ENCODE measurements at places on chromosomes 4 and X. TPM values are rescaled to one million over a fixed set of nuclear protein-coding genes. Genes with fewer than 3 reads are reported as not detected.
A peak's percentile ranks its signal among the peaks of the same experiment; 100 is the strongest.

Gene STATH
- total RNA-seq = not detected

Gene CT83
- total RNA-seq = not detected

- no peaks in the 10 kb centered on the region for H3K36me3 ChIP-seq
- H3K27ac ChIP-seq = peak overlapping the region; percentile 61
- no peak overlapping the region for H3K4me3 ChIP-seq
- H3K4me1 ChIP-seq = peaks cover 3% of the 10 kb centered on the region
Measured at GRCh38 chr4:151174784-151175183, 75.4 kb downstream of the RPS3A start.

DNA sequence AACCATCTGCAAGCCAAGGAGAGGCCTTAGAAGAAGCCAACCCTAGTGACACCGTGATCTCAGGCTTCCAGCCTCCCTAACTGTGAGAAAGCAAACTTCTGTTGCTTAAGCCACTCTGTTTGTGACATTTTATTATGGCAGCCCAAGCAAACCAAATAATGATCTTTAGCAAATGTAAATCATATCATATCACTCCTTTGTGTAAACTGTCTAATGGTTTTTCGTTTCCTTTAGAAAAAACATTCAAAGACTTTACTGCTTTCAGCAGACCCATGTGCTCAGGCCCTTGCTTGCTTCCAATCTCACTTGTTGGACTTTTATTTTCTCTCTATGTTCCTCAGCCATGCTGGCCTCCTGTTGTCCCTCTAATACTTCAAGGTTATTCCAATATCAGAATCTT, 192.2 kb upstream of the HS3ST1 start:
- no peak overlapping the region for H3K4me3 ChIP-seq
- DNase-seq = no peak
- H3K4me1 ChIP-seq = no peaks in the 10 kb centered on the region

Gene HPSE
- 10.2 TPM for total RNA-seq

Gene PCDH11X
- 3.6 TPM for total RNA-seq

Gene CWH43
- not detected for total RNA-seq

DNA sequence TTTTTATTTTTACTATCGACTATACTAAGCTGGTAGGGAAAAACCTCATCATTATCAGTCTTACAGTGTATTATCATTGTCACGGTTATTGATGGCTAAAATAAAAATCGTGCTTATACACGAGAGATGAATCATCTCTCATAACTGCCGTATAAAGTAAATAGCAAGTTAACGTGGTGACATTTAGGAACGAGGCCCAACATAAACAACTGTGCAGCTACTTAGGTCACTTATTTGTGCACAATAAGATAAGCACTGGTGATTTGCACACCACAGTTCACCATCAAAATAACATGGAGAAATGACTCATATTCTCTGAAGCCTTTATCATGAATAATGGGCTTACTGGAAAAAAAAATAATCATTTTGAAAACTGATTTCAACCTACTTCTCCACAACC, 482.0 kb upstream of the TENM3 start:
- no peaks in the 10 kb centered on the region for H3K4me1 ChIP-seq
- H3K4me3 ChIP-seq = no peak overlapping the region
- no peak for DNase-seq
- no peaks in the 10 kb centered on the region for H3K27me3 ChIP-seq
- no peak overlapping the region for H3K27ac ChIP-seq

DNA sequence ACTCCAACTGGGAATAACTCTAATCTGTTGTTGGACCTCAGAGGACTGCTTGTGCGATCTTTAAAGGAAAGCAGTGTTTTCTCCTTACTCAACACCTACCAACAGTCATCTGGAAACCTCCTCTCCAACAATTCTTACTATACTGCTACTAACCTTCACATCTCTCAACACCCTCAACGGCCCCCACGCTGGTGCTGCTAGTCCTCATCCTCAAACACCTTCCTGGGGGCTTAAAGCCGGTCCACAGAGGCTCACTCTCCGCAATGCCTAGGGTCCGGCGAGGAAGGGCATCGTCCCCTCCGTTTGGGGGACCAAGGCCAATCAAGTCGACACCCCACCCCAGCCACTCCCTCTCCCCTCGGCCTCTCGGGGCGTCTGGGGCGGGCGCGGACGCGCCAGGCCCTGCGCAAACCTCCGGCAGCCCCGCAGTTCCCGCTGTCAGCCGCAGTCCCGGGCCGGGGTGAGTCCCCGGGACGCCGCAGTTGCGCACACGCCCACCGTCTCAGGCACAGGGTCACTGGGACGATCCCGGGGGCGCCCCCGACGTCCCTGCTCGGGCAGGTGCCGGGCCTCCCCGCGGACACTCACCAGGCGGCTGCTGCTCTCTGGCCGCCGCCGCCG, 418 bp downstream of the TAB3 start:
- H3K4me3 ChIP-seq = peak overlapping the region; percentile 75
- peak overlapping the region; percentile 91 for H3K27ac ChIP-seq
- H3K4me1 ChIP-seq = no peaks in the 10 kb centered on the region
- H3K27me3 ChIP-seq = no peaks in the 10 kb centered on the region

Gene MAB21L2
- not detected for total RNA-seq

Gene EVC
- total RNA-seq = 38.0 TPM

Gene PSAPL1
- not detected for total RNA-seq

DNA sequence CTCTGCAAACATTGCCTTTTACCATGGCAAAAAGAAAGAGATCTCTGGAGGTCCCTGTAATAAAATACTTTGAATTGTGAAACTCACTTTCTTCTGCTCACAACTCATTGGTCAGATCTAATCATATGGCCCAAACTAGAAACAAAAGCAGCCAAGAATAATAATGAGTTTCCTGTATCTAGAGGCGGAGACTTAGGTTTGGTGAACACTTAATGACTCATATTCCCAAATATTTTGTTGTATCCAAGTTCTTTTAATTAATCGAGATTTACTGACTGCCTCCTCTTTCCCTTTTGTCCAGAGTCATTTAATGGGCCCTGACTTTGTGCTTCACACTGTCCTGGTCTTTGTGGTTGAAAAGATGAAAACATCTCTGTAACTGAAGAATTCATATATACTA, 190.6 kb downstream of the CCSER1 start:
- no peaks in the 10 kb centered on the region for H3K36me3 ChIP-seq
- H3K4me1 ChIP-seq = no peaks in the 10 kb centered on the region
- no peak for DNase-seq

- no peak overlapping the region for H3K27ac ChIP-seq
- no peaks in the 10 kb centered on the region for H3K27me3 ChIP-seq
- no peaks in the 10 kb centered on the region for H3K36me3 ChIP-seq
Measured at GRCh38 chrX:71619193-71619592, 882 bp upstream of the CXCR3 start.

DNA sequence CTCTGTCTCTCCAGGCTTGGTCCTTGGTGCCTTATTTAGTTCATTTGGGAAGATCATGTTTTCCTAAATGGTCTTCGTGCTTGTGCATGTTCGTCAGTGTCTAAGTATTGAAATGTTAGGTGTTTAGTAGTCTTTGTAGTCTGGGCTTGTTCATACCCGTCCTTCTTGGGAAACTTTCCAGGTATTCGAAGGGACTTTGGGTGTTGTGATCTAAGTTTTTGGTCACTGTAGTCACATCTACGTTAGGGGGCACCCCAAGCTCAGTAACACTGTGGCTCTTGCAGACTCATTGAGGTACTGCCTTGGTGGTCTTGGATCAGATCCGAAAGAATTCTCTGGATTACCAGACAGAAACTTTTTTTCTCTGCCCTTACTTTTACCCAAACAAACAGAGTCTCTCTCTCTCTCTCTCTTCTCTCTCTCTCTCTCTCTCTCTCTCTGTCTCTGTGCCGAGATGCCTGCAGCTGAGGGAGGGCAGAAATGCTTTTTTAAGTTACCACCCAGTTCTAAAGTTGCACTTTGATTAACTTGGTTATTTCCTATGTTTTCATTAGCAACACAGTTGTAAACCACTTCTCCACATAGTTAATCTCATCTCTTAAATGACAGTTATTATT, 67.6 kb upstream of the SLC7A3 start:
- no peak for DNase-seq
- no peak overlapping the region for H3K4me3 ChIP-seq
- H3K4me1 ChIP-seq = no peaks in the 10 kb centered on the region
- H3K27me3 ChIP-seq = no peaks in the 10 kb centered on the region
- no peaks in the 10 kb centered on the region for H3K36me3 ChIP-seq

DNA sequence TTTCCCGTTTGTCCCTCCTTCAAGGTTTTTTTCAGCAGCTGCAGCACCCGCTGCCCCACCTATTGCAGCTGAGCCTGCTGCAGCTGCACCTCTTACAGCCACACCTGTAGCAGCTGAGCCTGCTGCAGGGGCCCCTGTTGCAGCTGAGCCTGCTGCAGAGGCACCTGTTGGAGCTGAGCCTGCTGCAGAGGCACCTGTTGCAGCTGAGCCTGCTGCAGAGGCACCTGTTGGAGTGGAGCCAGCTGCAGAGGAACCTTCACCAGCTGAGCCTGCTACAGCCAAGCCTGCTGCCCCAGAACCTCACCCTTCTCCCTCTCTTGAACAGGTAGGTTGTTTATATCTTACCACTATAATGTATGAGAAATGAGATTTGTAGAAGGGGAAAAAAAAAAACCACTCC, 4.5 kb downstream of the PRR27 start:
- no peak overlapping the region for H3K27ac ChIP-seq
- no peak overlapping the region for H3K4me3 ChIP-seq
- no peaks in the 10 kb centered on the region for H3K36me3 ChIP-seq
- no peaks in the 10 kb centered on the region for H3K27me3 ChIP-seq

Gene TSPAN7
- total RNA-seq = 22.3 TPM

Gene CXCL13
- not detected for total RNA-seq

DNA sequence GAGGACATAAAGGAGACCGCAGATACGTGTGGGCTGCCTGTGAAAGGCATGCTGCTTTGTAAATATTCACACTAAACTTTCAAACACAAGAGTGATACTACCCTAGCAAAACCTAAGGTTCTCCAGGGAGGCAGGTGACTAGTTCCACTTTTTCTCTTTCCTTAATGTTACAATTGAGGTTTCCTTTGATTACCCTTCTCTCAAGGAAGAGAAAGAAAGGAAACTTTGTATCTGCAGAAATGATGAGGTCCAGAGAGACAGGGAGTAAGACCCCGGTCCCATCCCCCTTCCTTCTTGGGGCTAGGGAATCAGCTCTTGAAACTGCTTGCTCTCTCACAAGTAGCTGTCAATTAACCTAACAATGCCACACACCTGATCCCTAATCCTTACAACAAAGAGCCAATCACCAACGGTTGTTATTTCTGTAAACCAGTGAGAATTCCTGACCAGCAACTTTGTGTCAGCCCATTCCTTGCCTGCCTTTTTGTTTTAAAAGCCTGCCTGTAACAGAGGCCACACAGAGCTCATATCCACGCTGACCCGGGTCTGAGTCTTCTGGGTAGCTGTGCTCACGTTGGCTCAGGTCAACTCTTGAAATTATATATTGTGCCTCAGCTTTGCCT, 754.8 kb upstream of the FRG1 start:
- no peak for DNase-seq
- H3K4me3 ChIP-seq = no peak overlapping the region
- no peak overlapping the region for H3K27ac ChIP-seq
- no peaks in the 10 kb centered on the region for H3K4me1 ChIP-seq
- H3K36me3 ChIP-seq = no peaks in the 10 kb centered on the region
- H3K27me3 ChIP-seq = no peaks in the 10 kb centered on the region

- H3K4me3 ChIP-seq = no peak overlapping the region
- H3K27me3 ChIP-seq = no peaks in the 10 kb centered on the region
- peaks cover under 1% of the 10 kb centered on the region for H3K4me1 ChIP-seq
- no peak overlapping the region for H3K27ac ChIP-seq
- DNase-seq = no peak
Measured at GRCh38 chr4:185207466-185207865, 1.9 kb upstream of the SNX25 start.

GRCh38 chr4:105361053-105361452, 112.8 kb downstream of the PPA2 start:
- no peak overlapping the region for H3K4me3 ChIP-seq
- no peaks in the 10 kb centered on the region for H3K36me3 ChIP-seq
- no peak overlapping the region for H3K27ac ChIP-seq
- no peak for DNase-seq
- H3K4me1 ChIP-seq = no peaks in the 10 kb centered on the region
- H3K27me3 ChIP-seq = no peaks in the 10 kb centered on the region

DNA sequence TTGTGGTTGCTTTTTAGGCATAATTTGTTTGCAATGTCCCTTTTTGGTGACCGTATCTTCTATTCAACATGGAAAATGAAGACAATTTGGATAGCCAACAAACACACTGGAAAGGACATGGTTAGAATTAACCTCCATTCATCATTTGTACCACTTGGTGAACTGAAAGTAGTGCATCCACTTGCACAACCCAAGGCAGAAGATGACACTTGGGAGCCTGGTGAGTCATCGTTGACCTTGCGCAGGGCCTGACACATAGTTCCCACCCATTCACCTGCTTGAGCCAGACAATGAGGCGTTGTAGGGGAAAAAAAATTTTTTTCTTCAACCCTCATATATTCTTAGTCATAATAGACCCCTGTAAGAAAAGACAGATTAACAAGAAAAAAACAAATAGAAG, 32.4 kb downstream of the EGF start:
- no peak for DNase-seq
- no peaks in the 10 kb centered on the region for H3K27me3 ChIP-seq
- no peak overlapping the region for H3K4me3 ChIP-seq
- no peaks in the 10 kb centered on the region for H3K36me3 ChIP-seq
- no peaks in the 10 kb centered on the region for H3K4me1 ChIP-seq
- no peak overlapping the region for H3K27ac ChIP-seq

- no peaks in the 10 kb centered on the region for H3K27me3 ChIP-seq
- no peak overlapping the region for H3K4me3 ChIP-seq
- H3K36me3 ChIP-seq = no peaks in the 10 kb centered on the region
- H3K4me1 ChIP-seq = peaks cover 4% of the 10 kb centered on the region
Measured at GRCh38 chr4:7971159-7971631, 31.5 kb upstream of the AFAP1 start.

Gene SRPX
- 141 TPM for total RNA-seq

DNA sequence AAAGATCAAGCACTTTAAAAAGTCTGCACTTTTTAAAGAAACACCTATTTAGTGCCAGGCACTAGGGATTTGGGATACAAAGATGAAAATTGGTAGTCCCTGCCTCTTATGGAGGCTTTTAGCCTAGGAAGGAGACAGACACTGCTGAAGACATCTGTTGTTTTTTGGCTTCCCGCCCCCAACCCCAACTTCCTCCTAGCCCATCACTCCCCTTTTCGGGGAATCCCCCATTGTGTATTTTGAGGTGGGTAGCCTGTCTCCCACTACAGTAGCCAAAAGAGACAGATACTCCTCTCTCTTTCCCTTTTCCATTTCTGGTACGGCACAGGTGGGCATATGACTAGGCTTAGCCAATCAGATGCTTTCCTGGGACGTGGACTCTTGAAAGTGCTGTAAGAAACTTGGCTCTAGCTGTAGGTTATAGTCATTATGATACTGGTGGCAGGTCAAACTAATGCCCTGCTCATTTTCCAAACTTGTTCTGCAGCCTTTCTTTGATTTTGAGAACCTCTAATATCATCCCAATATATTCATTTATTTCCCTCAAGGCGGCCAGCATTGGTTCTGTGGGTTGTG, 194.6 kb upstream of the RBPJ start:
- no peak overlapping the region for H3K4me3 ChIP-seq
- H3K36me3 ChIP-seq = no peaks in the 10 kb centered on the region
- H3K4me1 ChIP-seq = no peaks in the 10 kb centered on the region

GRCh38 chr4:79273915-79274314, 51.9 kb downstream of the NAA11 start:
- DNase-seq = no peak
- no peak overlapping the region for H3K27ac ChIP-seq
- H3K36me3 ChIP-seq = no peaks in the 10 kb centered on the region
- no peak overlapping the region for H3K4me3 ChIP-seq
- no peaks in the 10 kb centered on the region for H3K27me3 ChIP-seq
- peaks cover 6% of the 10 kb centered on the region for H3K4me1 ChIP-seq

All from uterus (tissue), 4 donors.